Urothelium cell line (cell line): ENCODE measurements at places on chromosomes 1 and 21.

DNA sequence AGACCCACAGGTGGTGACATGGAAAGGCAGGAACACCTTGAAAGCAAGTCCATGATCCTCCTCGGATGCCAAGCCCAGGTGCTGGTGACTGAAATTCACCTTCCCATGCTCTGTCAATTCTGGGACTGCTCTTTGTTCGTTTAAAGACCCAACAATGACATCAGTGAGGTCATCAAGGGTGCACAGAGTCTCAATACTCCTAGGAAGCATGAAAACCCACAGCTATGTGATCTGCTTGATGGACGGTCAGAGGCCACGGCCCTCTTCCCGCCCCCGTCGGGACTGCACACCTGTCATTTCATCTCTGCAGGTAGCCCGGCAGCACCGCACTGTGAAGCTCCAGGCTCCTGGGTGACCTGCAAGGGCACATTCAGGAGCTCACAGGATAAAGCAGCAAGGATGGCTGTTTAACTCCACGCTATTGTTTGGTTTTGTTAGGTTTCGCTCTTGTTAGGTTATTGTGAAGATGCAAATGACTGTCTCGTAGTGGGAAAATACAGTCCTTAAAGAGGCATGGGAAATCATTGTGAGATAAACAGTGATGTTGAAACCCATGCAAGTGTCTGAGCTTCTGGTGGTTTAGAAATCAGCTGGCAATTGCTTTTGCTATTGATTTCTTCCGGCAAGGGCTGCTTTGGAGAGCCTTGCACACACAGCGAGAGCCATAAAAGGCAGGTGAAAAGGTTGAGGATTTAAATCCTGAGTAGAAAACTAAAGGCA is 124.8 kb upstream of the AJAP1 start:
- no peak for DNase-seq

DNA sequence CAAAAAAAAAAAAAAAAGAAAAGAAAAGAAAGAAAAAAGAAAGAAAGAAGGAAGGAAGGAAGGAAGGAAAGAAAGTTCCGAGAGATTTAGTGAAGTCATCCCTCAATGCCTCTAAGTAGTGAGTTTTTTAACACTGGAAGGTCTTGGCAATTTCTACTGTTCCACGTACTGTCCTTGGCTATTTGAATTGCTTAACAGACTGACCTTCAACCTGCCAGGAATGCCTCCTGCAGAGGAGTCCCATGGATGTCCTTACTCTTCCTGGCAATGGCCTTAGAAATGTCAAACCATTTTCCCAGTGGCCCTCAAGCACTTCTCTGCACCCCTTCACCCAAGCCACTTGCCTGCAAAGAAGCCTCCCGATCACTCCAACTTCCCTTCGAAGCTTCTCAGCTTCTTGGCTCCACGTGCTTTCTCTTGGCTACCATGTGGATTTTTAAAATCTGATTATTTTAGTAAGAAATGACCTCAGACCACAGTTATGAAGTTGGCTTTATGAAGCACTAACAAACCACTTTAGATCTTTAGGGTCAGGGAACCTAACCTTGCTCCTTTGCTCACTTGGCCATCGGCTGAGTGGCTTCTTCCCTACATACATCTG is 43.7 kb upstream of the ABCG1 start:
- no peak for DNase-seq

- no peak for DNase-seq
Measured at GRCh38 chr1:73813236-73813635, 384.7 kb downstream of the LRRIQ3 start.

GRCh38 chr1:55239548-55239947 is 24.4 kb upstream of the USP24 start:
- no peak for DNase-seq

DNA sequence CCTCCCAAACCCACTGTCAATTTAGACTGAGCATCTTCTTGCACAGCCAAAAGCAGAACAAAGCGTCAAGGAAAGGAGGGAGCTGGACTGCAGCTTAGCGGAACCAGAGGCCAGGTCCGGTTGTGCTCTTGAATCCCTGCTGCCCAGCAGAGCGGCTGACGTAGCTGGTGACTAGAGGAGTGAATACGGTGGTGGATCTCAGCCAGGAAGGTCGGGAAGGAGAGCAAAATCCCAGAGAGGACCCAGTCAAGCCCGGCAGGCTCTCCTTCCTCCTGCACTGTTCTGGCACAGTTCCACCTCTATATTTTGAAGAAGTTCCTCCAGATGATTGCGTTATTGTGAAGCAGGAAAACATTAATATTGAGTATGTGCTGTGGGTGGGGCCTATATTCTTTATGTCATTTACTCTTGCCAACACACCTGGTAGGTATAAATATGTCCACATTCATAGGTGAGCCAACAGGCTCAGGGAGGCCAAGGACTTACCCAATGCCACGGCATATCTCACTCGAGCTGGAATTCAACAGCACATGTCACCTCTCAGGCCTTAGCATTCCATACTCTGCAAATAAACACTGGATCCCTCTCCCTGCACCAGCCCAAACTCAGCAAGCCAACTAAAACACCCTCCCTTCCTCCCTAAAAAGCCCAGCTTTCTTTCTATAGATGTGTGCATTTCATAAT is 23.6 kb upstream of the ABCB10 start:
- no peak for DNase-seq

- no peak for DNase-seq
Measured at GRCh38 chr1:18468570-18468969, 12.2 kb upstream of the KLHDC7A start.
